ENCODE measurements at places on chromosomes 6 and 20.

DNA sequence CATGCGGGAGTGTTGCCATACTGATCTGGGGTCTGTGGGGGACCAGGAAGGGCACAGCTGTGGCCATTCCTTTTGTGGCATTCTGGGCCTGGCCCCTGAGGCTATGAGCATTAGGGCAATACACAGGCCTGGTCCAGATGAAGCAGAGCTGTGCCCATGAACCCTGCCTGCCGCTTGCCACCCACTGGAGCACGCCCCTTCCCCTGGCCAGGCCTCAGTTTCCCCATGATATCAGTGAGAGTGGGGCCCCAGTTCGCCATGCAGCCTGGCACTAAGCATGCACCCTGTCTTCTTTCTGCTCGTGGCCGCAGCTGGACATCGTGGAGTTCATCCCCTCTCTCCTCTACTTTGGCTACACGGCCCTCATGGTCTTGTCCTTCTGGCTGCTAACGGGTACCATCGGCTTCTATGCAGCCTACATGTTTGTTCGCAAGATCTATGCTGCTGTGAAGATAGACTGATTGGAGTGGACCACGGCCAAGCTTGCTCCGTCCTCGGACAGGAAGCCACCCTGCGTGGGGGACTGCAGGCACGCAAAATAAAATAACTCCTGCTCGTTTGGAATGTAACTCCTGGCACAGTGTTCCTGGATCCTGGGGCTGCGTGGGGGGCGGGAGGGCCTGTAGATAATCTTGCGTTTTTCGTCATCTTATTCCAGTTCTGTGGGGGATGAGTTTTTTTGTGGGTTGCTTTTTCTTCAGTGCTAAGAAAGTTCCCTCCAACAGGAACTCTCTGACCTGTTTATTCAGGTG lies 42.4 kb downstream of the PLAGL2 start:
- no peak for DNase-seq

- DNase-seq: peak; percentile 83
Observed at GRCh38 chr20:57089699-57090144, 176.7 kb downstream of the BMP7 start.

DNA sequence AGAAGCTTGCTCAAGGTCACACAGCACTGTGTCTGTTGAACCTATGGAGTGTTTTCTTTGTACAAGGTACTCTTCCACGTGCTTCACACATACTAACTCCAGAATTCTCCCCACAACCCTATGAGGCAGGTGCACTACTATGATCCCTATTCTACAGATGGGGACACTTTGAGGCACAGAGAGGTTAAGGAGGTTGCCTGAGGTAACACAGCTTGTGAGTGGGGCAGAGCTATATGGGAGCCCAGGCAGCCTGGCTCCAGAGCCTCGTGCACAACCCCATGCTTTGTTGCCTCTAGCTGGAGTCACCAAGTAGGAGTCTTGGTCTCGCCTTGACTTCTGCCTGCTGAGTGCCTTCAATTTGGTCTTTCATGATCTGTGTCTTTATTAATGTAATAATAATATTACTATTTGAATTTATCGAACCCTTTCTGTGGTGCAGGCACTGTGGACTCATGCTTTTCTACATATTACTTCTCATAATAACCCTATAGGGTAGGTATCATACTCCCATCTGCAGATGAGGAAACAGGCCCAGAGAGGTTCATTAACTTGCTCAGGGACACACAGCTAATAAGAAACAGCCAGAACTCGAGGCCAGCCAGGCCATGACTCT lies 13.3 kb upstream of the SPDEF start:
- DNase-seq: no peak

DNA sequence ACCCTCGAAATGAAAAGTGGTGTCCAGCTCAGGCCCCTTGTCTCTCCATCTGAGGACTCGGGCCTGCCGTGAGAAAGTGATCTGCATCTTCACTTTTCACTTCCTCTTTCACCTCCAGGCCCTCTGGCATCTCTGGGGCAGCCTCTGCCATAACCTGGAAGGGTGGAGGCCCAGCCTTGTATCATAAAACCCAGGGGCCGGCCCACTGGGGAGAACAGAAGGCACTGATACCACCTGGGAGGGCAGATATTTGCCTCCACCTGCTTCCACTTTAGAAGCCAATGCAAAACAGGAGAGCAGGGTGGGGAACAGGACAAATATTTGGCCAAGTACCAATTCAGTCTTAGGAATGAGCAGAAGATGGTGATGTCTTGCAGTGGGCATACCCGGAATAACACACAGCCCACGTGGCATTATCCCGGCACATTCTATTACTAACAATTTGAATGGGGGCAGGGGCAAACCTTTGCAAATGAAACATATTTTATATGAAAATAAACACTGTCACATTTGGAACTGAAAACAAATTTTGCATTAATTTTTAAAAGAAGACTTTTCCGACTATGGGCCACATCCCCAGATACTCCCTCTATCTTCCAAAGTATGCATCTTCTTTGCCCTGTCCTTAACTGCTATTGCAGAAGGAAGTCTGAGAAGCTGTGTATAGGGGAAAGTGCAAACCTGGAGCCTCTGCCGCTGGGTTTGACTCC lies 69.2 kb upstream of the TBC1D7 start:
- peak; percentile 76 for DNase-seq

- DNase-seq: no peak
Observed at GRCh38 chr6:36985417-36985807, 584 bp downstream of the MTCH1 start.

GRCh38 chr20:49916146-49917002 lies 1.0 kb upstream of the SPATA2 start:
- peak; percentile 63 for DNase-seq

DNA sequence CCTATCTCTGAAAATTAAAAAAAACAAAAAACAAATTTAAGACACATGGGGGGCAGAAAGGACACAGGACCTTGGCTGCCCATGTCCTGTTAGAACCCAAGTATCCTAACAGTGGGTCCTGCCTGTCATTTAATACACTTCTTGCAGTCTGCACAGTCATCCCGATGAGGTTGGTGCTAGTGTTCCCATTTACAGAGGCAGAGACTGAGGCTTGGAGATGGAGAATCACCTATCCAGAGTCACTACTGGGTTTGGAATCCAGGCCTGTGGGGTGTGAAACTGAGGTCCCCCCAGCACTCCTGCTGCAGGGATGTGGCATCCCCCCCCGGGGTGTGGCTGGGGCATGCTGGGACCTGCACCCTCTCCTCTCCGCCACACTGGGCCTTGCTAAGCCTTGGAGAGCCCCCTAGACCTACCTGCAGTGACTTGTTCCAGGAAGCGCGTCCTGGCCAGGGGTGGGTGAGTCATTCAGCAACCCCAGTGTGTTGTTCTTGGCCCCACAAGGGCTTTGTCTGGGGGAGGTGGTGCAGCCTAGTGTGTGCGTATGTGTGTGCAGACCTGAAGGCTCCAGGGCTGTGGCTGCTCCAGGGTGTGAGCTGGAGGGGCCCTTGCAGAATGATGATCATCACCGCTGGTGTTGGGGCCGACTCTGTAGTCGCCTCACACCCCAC lies 49.7 kb downstream of the BCAS4 start:
- DNase-seq: peak; percentile 86

GRCh38 chr6:4114123-4114522 lies 21.3 kb downstream of the ECI2 start:
- no peak for DNase-seq

DNA sequence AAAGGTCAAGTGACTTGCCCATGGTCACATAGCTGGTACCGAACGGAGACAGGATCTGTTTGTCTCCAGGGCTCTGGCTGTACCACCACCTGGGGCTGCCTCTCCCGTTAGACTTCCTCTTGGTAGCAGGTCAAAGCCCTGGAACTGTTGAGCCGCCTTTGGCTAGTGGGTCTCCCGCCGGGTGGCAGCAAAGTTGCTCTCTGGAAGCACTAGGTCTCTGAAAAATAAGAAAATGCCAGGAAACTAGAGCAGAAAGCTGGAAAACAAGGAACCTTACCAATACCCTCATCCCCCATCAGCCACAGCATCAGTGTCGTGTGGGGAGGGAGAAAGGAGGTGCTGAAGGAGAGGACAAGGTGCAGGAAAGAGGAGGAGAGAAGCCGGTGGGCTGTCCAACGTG lies 291.0 kb upstream of the SUPT3H start:
- no peak for DNase-seq

DNA sequence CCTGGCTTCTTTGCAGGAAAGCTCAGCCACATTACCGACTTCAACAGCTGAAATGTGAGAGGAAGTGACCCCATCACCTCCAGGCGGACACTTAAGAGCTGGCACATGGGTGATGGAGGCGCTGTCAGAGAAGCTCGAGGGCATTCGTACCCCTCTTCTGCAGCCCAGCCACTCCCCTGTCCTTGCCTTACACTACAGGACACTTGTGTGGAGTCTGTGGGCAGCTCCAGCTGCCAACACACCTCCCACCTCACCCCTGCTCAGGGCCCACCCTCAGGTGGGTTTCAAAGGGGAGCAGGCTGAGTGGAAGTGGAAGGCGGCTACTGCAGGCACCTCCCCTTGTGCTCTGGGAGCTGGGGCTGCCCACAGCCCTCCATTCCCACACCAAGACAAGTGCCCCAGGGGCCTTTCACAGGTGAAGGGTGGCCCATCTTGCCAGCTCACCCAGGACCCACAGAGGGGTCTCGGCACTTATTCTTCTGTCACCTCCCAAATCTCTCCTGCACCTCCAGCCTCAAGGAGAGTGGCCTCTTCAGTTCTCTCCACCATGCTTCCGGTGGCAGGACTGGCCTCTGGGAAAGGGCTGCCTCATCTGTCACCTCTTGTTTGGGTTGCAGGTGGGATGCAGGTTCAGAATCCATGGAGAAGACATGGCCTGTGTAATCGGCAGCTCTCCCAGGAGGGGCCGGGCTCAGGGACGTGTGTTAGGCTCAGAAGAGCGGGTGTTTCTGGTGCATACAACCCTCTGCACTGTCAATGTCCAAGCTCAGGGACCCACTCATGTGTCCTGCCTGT lies 49.8 kb downstream of the IRF4 start:
- no peak for DNase-seq

- DNase-seq: peak; percentile 73
Observed at GRCh38 chr6:52317841-52318581, 33.5 kb upstream of the MCM3 start.

- no peak for DNase-seq
Observed at GRCh38 chr6:47206626-47207025, 103.1 kb downstream of the TNFRSF21 start.
